Progenitor cell of endocrine pancreas (in vitro differentiated cells): ENCODE measurements at places on chromosomes 12 and 14.

DNA sequence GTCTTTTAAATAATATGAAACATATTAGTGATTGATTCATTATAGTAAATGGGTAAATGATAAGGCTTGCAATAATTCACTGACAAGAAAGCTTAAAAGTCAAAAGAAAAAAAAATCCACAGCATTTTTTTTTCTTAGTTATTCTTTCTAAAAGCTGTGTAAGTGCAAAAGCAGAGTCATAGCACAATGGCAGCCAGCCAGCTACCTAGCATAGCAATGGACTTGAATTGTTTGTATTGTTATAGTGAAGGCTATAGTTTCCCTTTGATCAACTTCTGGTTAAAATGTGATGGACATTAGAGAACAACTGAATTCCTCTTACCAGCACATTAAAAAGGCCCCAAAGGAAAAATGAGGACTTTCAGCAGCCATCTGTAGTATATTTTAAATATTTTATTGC is 232.1 kb downstream of the NAV3 start:
- H3K27ac ChIP-seq, result no peak overlapping the region
- H3K36me3 ChIP-seq, result no peaks in the 10 kb centered on the region
- no peak for DNase-seq

GRCh38 chr14:59772233-59772632 is 98.3 kb downstream of the RTN1 start:
- no peak for DNase-seq
- H3K4me3 ChIP-seq, result no peak overlapping the region
- no peaks in the 10 kb centered on the region for H3K27me3 ChIP-seq
- H3K27ac ChIP-seq, result no peak overlapping the region

DNA sequence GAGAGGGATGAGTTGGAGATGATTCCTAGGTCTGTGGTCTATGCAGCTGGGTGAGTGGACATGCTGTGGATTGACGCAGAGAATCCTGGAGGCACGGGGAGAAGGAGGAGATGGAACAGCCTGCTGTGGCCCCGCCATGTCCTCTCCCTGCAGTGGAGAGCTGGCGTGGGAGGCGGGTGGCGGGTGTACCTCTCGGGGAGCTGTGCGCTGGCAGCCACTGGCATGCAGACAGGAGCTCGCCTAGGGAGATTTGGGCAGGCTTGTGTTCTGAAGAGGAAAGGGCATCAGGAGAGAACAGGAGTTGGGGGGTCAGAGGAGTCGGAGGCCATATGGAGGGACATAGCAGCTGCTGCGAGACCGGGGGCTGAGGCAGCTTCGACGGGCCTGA is 56.1 kb downstream of the TECPR2 start:
- H3K27me3 ChIP-seq, result no peaks in the 10 kb centered on the region
- H3K4me3 ChIP-seq, result no peak overlapping the region
- H3K36me3 ChIP-seq, result peaks cover 5% of the 10 kb centered on the region

- peak overlapping the region; percentile 91 for H3K27ac ChIP-seq
- peak overlapping the region; percentile 53 for H3K4me3 ChIP-seq
- peak; percentile 88 for DNase-seq
- H3K27me3 ChIP-seq, result peaks cover 22% of the 10 kb centered on the region
- H3K36me3 ChIP-seq, result no peaks in the 10 kb centered on the region
Measured at GRCh38 chr12:102885043-102885932, 31.8 kb downstream of the PAH start.

GRCh38 chr14:90560558-90560957 is 163.7 kb downstream of the CALM1 start:
- DNase-seq, result no peak
- no peak overlapping the region for H3K27ac ChIP-seq
- no peak overlapping the region for H3K4me3 ChIP-seq

GRCh38 chr12:90010089-90010488 is 301.5 kb upstream of the ATP2B1 start:
- H3K4me1 ChIP-seq, result no peaks in the 10 kb centered on the region
- H3K4me3 ChIP-seq, result no peak overlapping the region
- DNase-seq, result no peak
- H3K27ac ChIP-seq, result no peak overlapping the region

GRCh38 chr14:64693810-64694165 is 10.4 kb upstream of the PLEKHG3 start:
- H3K27ac ChIP-seq, result no peak overlapping the region
- DNase-seq, result no peak
- H3K36me3 ChIP-seq, result no peaks in the 10 kb centered on the region
- H3K27me3 ChIP-seq, result peaks cover 73% of the 10 kb centered on the region
- no peak overlapping the region for H3K4me3 ChIP-seq

GRCh38 chr12:31346267-31346666 is 20.3 kb upstream of the SINHCAF start:
- no peak overlapping the region for H3K27ac ChIP-seq
- H3K27me3 ChIP-seq, result no peaks in the 10 kb centered on the region
- no peak for DNase-seq
- peaks cover 6% of the 10 kb centered on the region for H3K4me1 ChIP-seq
- H3K36me3 ChIP-seq, result no peaks in the 10 kb centered on the region

GRCh38 chr12:102016472-102016871 is 45.3 kb downstream of the WASHC3 start:
- no peak overlapping the region for H3K27ac ChIP-seq
- no peak for DNase-seq
- H3K27me3 ChIP-seq, result no peaks in the 10 kb centered on the region
- no peaks in the 10 kb centered on the region for H3K36me3 ChIP-seq

DNA sequence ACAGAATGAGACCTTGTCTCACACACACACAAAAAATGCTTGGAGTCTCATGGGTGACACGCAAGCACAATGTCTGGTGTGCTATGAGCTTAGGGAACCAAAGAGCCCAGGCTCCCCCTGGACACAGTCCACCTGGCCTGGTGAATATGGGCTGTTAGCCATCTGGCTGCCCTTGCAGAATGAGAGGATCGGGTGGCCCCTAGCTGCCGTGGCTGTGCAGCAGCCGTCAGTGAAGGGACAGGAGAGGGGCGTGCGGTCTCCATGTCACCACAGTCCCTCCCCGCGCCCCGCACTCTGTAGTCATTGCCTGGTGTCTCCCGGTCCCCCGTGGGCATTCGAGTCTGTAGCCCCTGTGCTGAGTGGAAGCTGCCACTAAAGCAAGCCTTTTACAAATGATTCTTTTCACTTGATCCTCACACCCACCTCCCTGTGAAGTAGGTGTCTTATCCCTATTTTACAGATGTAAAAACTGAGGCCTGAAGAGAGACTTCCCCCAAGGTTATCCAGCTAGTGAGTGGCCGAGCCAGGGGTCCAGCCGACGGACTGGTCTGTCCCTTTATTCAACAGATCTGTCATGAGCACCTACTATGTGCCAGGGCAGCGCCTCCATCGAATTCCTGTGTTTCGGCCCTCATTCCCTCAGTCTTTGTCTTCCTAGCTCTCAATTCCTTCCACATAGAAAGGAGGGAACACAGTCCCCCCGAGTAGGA is 18.8 kb downstream of the MVK start:
- no peak overlapping the region for H3K27ac ChIP-seq
- H3K4me3 ChIP-seq, result no peak overlapping the region
- peaks cover 11% of the 10 kb centered on the region for H3K36me3 ChIP-seq
- H3K27me3 ChIP-seq, result no peaks in the 10 kb centered on the region
- peaks cover 6% of the 10 kb centered on the region for H3K4me1 ChIP-seq

DNA sequence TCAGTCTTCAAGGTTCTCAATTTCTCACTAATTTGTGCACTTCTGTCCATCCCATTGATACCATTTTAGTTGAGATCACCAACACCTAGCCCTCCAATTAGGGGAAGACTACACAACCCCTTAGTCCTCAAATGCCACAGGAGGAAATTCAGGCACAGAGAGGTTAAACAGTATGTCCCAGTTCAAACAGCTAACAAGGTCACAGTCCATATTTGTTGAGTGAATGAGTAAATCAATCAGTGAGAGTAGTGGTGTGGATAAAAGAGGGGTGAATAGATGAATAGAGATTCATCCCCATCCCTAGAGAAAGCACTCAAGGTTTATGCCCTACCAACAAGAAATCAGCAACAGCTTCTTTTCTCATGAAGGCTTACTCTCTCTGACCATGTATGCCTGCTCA is 94.2 kb upstream of the RIC8B start:
- H3K27ac ChIP-seq, result no peak overlapping the region
- H3K27me3 ChIP-seq, result peaks cover 7% of the 10 kb centered on the region
- no peaks in the 10 kb centered on the region for H3K36me3 ChIP-seq
- H3K4me3 ChIP-seq, result no peak overlapping the region

DNA sequence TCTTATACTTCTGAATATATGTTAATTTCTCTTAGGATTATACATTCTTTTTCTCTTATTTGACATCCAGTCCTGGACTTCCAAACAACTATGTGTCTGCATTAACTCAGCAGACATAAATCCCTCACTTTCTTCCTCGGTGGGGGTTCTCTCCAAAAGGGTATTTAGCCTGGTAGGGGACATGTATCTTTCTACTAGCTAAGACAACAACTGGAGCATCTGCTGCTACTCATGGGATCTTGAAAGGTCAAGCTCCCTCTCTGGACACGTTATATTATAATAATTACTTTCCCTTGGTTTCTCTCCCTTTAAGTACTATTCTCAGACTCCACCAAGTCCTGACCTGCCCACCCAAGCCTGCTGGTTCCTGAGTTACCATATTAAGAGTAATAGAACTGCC is 983.7 kb upstream of the FLRT2 start:
- H3K4me1 ChIP-seq, result no peaks in the 10 kb centered on the region
- no peaks in the 10 kb centered on the region for H3K36me3 ChIP-seq
- DNase-seq, result no peak
- H3K4me3 ChIP-seq, result no peak overlapping the region
- no peak overlapping the region for H3K27ac ChIP-seq
- H3K27me3 ChIP-seq, result peaks cover 2% of the 10 kb centered on the region

GRCh38 chr12:118842866-118843265 is 138.5 kb upstream of the SRRM4 start:
- H3K4me1 ChIP-seq, result peaks cover 21% of the 10 kb centered on the region
- no peak for DNase-seq
- H3K36me3 ChIP-seq, result no peaks in the 10 kb centered on the region
- H3K27ac ChIP-seq, result no peak overlapping the region
- H3K4me3 ChIP-seq, result no peak overlapping the region

DNA sequence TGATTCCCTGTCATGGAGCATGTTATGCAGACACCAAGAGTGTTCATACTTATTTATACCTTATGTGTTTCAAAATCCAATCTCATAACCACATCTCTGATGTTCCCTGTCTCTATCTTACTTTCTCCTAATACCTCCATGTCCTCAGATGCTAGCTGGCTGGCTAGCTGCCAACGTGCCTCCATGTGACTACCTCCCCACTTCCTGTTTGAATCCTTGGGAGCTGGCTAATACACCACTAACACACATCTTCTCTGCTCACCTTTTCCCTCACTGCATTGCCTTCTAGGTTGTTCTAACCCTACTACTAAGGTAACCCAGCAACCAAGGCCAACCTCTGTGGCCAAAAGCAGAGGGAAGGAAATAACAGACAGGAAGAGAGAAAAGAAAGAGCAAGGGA is 27.3 kb downstream of the TTC5 start:
- H3K27me3 ChIP-seq, result no peaks in the 10 kb centered on the region
- H3K36me3 ChIP-seq, result peaks cover 72% of the 10 kb centered on the region
- H3K27ac ChIP-seq, result no peak overlapping the region
- DNase-seq, result no peak
- H3K4me3 ChIP-seq, result no peak overlapping the region

- no peak for DNase-seq
- H3K4me3 ChIP-seq, result no peak overlapping the region
- no peak overlapping the region for H3K27ac ChIP-seq
- H3K36me3 ChIP-seq, result no peaks in the 10 kb centered on the region
- peaks cover 24% of the 10 kb centered on the region for H3K27me3 ChIP-seq
- H3K4me1 ChIP-seq, result peaks cover 3% of the 10 kb centered on the region
Measured at GRCh38 chr12:109653890-109654289, 59.7 kb upstream of the FAM222A start.

DNA sequence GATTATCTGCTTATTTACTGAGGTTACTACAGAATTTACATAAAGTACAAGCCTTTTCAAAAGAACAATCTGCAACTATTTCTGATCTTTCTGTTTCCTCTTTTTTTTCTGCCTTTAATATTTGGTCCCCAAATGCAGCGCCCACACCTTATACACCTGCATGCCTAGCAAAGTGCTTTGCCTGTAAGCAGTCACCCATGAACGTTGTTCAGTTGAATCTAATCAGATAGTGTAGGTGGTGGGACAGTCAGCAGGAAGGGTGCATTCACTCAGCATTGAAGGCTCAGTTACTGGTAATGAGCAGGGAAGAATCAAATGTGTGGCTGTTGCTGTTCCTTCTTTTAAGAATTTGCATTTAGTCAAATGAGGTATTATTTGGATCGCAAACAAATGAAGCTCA is 108.4 kb downstream of the GPR135 start:
- peaks cover 2% of the 10 kb centered on the region for H3K4me1 ChIP-seq
- no peak for DNase-seq
- no peak overlapping the region for H3K27ac ChIP-seq
- H3K4me3 ChIP-seq, result no peak overlapping the region

- H3K27me3 ChIP-seq, result no peaks in the 10 kb centered on the region
- no peak overlapping the region for H3K4me3 ChIP-seq
- peaks cover 30% of the 10 kb centered on the region for H3K4me1 ChIP-seq
Measured at GRCh38 chr12:89334548-89335169, 17.6 kb downstream of the DUSP6 start.

GRCh38 chr14:74478996-74479635 is 14.0 kb downstream of the NPC2 start:
- no peak for DNase-seq
- no peak overlapping the region for H3K4me3 ChIP-seq
- H3K27ac ChIP-seq, result no peak overlapping the region
- H3K27me3 ChIP-seq, result no peaks in the 10 kb centered on the region

- peaks cover 1% of the 10 kb centered on the region for H3K36me3 ChIP-seq
- H3K4me3 ChIP-seq, result no peak overlapping the region
- peaks cover 2% of the 10 kb centered on the region for H3K27me3 ChIP-seq
- H3K27ac ChIP-seq, result no peak overlapping the region
- no peak for DNase-seq
Measured at GRCh38 chr12:103868215-103868614, 27.2 kb upstream of the NT5DC3 start.

DNA sequence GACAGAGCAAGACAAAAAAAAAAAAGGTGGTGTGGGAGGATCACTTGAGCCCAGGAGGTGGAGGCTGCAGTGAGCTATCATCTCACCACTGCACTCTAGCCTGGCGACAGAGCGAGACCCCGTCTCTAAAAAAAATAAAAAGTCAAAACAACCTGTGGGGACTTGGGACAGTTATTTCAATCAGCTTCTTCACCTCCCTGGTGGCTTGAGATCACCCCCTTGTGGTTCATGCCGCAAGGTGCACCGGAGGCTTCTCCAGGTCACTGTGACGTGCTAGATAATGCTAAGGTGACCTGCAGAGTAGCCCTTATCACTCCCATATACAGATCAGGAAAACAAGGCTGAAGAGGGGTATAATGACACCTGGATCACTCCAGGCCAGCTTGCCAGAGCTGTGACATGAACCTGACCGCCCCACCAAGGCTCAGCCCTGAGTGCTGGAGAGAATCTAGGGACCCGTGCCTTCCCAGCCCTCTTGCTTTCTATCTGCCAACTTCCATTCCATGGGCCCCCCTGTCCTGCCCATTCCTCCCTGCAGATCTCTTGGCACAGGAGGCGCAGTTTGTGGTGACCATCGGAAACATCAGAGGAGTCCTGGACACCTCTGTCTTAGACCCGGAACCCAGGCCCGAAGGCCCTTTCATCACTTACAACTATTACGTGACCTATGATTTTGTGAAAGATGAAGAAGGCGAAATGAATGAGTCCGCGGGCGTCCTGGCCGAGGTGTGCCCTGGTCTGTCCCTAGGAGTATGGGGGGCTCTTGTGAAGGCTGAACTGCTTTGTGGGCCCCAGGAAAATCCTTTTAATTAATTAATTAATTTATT is 8.1 kb downstream of the LRRC43 start:
- peaks cover 3% of the 10 kb centered on the region for H3K27me3 ChIP-seq
- H3K27ac ChIP-seq, result no peak overlapping the region
- no peak overlapping the region for H3K4me3 ChIP-seq
- H3K36me3 ChIP-seq, result no peaks in the 10 kb centered on the region
- H3K4me1 ChIP-seq, result no peaks in the 10 kb centered on the region

GRCh38 chr12:76226397-76226796 is 121.8 kb downstream of the BBS10 start:
- no peaks in the 10 kb centered on the region for H3K4me1 ChIP-seq
- no peaks in the 10 kb centered on the region for H3K27me3 ChIP-seq
- H3K4me3 ChIP-seq, result no peak overlapping the region
- no peak overlapping the region for H3K27ac ChIP-seq
